Vagina (tissue), 2 donors: ENCODE measurements at places on chromosomes 5 and 9.

DNA sequence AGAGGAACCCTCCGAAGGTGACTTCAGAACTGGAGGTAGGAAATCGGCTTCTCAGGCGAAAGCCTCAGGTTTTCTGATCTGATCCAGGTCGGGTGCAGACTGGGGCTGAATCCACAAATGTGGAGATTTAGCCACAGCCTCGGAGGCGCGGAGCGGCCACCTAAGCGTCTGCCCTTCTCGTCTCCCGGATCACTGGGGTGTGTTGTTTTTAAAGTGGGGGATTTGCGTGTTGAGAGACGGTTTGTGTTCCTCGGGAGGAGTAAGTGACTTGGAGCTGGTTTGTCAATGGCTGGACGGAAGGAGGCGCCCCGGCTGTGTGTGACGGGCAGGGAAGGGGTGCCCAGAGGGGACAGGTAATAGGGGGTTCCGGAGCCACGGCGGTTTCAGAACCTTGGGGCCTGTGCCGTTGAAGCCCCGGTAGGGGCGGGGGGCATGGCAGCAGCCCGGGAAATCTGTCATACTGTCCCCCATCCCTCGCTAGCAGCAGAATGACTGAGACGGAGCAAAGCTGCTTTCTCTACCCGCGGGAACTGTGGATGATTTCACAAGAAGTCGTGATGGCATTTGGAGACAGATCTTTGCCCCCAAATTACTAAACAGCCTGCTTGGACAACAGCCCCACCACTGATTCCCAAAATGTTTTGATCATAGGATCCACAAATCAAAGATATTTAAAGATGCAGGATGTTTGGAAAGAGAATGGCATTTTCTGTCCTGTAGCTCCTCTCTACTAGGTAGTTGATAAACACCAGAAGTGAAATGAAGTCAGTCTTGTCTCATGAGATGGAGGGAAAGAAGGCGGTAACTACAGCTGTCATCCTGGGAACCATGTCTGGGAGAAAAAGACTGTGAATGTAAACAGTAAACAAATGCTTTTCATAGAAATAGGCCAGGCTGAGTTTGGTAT, 216.5 kb downstream of the PDZD2 start:
- H3K4me1 ChIP-seq, result peaks cover 24% of the 10 kb centered on the region
- no peaks in the 10 kb centered on the region for H3K27me3 ChIP-seq
- DNase-seq, result no peak
- no peaks in the 10 kb centered on the region for H3K36me3 ChIP-seq
- H3K4me3 ChIP-seq, result peak overlapping the region; percentile 48
- peak overlapping the region; percentile 72 for H3K27ac ChIP-seq

DNA sequence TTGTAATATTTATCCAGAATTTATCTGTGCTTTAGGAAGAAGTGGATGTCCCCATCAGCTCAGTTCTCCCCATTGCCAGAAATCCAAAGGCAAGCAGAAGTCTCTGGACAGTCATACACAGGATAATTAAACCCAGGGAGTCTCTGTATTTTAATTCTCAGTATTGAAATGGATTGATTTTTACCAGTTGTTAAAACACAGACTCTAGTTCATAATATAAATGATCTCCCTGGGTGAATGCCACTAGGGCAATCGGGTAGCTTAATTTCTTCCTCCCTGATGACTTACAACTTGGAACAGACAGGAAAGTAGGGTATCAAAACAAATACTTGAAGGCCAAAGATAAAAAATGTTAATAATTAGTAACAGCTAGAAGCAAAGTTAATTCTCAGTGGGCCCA, 66.5 kb upstream of the DAP start:
- no peak for DNase-seq
- peaks cover 21% of the 10 kb centered on the region for H3K4me1 ChIP-seq
- no peaks in the 10 kb centered on the region for H3K27me3 ChIP-seq
- H3K4me3 ChIP-seq, result no peak overlapping the region
- peak overlapping the region; percentile 36 for H3K27ac ChIP-seq

DNA sequence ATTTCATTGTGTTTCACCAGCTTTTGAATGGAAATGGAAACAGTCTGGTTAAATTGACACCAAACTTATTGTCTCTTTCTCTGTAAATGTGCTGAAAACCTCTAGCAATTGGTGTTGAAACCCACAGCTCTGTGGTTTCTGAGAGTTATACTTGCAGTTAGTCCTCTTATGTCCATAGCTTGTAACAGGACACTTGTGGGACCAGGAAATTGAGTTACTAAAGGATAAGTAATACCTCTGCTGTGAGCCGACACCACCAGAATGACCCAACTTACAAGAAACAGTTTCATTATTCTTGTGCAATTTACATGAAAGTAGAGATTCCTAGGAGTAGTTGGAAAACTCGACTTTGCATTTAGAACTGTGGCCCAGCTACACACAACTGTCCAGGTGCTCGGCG, 191.5 kb downstream of the CFAP90 start:
- no peak for DNase-seq
- no peaks in the 10 kb centered on the region for H3K4me1 ChIP-seq
- no peaks in the 10 kb centered on the region for H3K27me3 ChIP-seq
- H3K27ac ChIP-seq, result no peak overlapping the region

DNA sequence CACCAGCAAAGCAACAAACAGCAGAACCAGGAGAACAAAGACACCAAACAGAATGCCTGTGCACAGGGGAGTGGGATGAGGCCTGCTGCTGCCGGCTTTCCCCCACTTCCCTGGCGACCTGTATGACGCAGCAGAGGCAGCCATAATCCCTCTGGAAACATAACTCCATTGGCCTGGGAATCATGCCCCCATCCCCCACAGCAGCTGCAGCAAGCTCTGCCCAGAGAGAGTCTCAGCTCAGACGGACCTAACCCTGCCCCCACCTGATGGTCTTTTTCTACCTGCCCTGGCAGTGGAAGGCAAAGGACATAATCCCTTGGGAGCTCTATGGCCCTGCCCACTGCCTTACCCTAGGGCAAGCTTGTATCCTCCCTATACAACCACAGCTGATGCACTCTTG, 81.8 kb upstream of the FANCC start:
- no peak overlapping the region for H3K27ac ChIP-seq
- DNase-seq, result no peak
- no peaks in the 10 kb centered on the region for H3K27me3 ChIP-seq
- H3K4me1 ChIP-seq, result no peaks in the 10 kb centered on the region

DNA sequence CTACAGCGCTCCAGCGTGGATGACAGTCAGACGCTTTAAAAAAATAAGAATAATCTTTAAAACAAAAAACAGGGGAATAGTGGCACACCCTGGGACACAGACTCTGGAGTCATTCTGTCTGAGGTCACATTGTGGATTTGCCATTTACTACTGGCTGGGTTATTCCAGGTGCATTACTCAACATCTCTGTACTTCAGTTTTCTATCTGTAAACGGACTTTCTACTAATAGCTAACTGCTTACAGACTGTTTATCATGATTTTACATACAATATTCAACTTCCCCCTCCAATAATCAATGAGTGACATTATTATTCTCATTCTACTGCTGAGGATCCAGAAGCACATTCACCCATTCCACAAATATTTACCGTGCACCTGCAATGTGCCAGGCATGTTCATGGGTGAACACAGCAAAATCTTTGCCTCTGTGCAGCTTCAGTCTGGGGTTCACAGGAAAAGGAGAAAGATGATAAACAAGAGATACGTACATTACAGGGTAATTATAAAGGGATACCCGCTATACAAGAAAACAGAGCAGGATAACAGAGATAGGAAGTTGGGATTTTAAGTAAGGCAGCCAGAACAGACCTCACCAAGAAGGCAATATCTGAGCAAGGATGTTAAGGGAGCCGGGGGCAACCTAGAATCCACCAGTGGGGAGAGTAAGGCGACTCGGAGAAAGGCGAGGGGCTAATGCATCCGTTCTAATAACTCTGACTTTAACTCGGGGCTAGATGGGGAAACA, 984 bp upstream of the RAD23B start:
- H3K27ac ChIP-seq, result peak overlapping the region; percentile 86
- H3K4me1 ChIP-seq, result peaks cover 37% of the 10 kb centered on the region
- H3K4me3 ChIP-seq, result peak overlapping the region; percentile 90
- no peaks in the 10 kb centered on the region for H3K36me3 ChIP-seq
- no peaks in the 10 kb centered on the region for H3K27me3 ChIP-seq

DNA sequence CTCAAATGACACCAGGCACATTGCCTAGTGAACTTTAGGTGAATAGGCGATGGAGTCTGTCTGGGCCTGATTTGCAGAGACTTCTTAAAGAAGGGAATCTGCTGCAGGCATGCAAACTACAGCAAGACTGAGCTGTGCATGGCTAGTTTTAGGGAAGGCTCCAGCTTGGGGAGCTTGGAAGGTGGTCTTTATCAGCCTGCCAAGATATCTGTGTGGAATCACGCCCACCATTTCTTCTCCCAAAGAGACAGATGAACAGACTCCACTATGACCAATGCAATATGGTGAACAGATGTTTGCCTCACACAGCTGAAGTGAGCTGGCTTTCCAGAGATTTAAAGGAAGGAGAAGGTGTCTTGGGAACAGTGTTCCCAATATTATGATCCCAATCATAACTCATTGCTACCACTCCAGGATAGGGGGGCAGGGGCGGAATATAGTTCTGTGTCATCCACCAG, 129.0 kb upstream of the HMHB1 start:
- no peak overlapping the region for H3K27ac ChIP-seq
- no peak for DNase-seq
- H3K4me3 ChIP-seq, result no peak overlapping the region
- H3K27me3 ChIP-seq, result no peaks in the 10 kb centered on the region
- H3K36me3 ChIP-seq, result no peaks in the 10 kb centered on the region

- no peak for DNase-seq
- no peaks in the 10 kb centered on the region for H3K4me1 ChIP-seq
- H3K36me3 ChIP-seq, result no peaks in the 10 kb centered on the region
- no peaks in the 10 kb centered on the region for H3K27me3 ChIP-seq
- H3K4me3 ChIP-seq, result no peak overlapping the region
Measured at GRCh38 chr5:76690037-76690679, 25.8 kb upstream of the F2R start.

DNA sequence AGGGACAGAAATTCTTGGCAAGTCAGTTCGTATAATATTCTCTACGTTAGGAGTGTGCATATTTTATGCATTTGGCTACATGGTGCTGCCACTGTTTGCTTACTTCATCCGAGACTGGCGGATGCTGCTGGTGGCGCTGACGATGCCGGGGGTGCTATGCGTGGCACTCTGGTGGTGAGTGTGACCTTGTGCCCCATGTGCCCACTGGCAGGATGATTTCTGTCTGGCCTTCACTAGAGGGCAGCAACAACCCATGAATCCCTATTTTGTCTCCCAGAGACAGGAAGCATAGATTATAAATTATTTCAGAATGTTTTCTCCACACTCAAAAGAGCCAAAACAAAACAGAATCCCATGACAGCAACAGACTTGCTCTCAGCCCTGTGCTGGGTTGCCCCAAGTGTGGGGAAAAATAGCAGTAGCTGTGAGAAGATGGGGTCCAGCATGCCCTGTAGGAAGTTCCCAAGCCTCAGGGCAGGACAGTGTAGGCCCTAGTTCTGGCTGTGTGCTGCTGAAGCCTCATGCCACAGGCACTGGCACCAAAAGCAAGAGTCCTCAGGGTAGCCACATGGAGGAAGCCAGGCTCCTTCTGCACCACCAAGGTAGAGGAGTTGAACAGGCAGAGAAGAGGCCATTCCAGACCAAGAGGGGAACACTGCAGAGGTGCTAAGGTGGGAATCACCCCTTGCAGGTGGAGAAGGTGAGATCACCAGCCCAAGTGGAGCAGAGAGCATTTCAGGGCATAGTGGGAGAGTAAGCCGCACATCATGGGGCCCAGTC, 16.0 kb downstream of the SLC22A5 start:
- peaks cover 56% of the 10 kb centered on the region for H3K4me1 ChIP-seq
- no peak for DNase-seq
- H3K27ac ChIP-seq, result peak overlapping the region; percentile 91
- H3K27me3 ChIP-seq, result no peaks in the 10 kb centered on the region
- H3K36me3 ChIP-seq, result no peaks in the 10 kb centered on the region

GRCh38 chr5:7518947-7519560, 123.1 kb downstream of the ADCY2 start:
- H3K27ac ChIP-seq, result no peak overlapping the region
- H3K36me3 ChIP-seq, result no peaks in the 10 kb centered on the region
- DNase-seq, result no peak
- H3K4me3 ChIP-seq, result no peak overlapping the region
- H3K4me1 ChIP-seq, result no peaks in the 10 kb centered on the region

DNA sequence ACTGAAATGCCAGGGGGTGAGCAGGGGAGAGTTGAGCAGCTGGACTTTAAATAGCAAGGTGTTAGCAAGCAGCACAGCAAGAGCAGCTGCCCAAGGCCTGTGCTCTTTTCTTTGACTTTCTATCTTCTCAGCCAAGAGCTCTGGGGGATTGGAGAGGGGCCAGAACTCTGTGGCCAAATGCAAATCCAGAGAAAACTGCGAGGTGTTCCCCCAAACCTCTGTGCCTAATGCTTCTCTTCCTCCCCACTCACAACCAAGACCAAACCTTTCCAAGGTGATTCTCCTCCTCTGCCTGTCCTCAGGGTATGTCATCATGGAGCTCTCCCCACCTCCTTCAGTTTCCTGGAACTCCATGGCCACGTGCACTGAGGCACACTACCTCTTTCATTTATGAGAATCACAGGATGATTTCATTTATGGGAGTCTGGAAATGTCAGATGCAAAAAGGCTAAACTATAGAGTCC, 118.7 kb upstream of the WWC1 start:
- H3K27ac ChIP-seq, result no peak overlapping the region
- H3K36me3 ChIP-seq, result no peaks in the 10 kb centered on the region
- no peaks in the 10 kb centered on the region for H3K27me3 ChIP-seq
- H3K4me1 ChIP-seq, result no peaks in the 10 kb centered on the region

DNA sequence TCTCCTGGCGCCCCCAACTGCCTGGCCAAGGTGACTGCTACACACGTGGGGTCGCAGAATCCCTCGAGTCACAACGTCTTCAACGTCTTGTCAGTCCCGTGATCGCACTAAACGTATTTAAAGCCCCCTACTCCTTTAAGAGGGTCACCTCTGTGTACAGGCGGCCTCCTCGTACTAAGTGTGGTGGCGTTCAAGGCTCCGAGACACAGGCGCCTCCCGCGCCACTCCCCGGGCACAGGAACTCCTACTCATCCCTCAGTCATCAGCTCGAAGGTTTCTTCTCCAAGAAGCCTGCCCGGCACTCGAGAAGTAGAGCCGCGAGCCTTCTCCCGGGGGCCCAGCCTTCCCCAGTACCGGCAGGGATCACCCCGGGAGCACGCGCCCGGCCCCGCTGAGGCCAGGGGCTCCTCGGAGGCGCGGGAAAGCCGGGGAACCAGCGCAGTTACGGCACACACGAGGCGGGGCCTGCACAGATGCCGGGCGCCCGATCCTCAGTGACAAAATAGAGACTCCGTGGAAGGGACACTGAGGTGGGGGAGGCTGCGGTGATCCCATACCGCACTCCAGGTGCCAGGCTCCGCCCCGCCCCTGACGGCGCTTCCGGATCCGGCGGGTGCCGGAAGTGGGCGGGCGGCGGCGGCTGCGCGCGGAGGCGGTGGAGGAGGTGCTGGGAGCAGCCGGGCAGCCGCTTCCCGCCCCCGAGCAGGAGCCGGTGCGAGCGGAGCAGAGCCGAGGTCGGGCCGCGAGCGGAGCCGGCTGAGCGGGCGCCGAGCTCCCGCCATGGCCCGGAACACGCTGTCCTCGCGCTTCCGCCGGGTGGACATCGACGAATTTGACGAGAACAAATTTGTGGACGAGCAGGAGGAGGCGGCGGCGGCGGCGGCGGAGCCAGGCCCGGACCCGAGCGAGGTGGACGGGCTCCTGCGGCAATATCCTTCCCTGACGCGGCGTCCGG, 6.9 kb downstream of the ARPC5L start:
- peaks cover 56% of the 10 kb centered on the region for H3K4me1 ChIP-seq
- no peaks in the 10 kb centered on the region for H3K27me3 ChIP-seq
- H3K27ac ChIP-seq, result peak overlapping the region; percentile 84
- peak overlapping the region; percentile 57 for H3K4me3 ChIP-seq
- DNase-seq, result no peak
- peaks cover 7% of the 10 kb centered on the region for H3K36me3 ChIP-seq
